ENCODE measurements at places on chromosomes 5 and 9.

- no peak for DNase-seq
Measured at GRCh38 chr5:42656651-42657015, 100.0 kb upstream of the CCDC152 start.

DNA sequence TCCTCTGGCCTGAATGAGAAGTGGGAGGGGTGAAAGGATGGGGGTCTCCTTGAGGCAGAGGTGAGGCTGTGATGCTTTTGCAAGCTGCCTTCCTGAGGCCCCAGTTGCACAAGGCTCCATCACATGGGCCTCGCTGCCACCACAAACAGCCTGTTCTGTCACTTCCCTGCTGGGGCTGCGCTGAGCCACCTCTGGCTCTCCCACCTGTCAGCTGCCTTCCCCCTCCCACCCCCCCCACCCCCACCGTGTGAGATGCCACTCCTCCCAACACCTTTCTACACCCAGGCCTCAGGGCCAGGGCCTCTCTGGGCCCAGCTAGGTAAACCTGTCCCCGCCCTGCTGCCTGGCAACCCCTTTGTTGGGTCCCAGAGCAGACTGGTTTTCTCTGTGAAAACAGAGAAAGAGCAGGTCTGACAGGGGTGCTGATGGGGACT, 4.5 kb upstream of the PDLIM4 start:
- peak; percentile 56 for DNase-seq

DNA sequence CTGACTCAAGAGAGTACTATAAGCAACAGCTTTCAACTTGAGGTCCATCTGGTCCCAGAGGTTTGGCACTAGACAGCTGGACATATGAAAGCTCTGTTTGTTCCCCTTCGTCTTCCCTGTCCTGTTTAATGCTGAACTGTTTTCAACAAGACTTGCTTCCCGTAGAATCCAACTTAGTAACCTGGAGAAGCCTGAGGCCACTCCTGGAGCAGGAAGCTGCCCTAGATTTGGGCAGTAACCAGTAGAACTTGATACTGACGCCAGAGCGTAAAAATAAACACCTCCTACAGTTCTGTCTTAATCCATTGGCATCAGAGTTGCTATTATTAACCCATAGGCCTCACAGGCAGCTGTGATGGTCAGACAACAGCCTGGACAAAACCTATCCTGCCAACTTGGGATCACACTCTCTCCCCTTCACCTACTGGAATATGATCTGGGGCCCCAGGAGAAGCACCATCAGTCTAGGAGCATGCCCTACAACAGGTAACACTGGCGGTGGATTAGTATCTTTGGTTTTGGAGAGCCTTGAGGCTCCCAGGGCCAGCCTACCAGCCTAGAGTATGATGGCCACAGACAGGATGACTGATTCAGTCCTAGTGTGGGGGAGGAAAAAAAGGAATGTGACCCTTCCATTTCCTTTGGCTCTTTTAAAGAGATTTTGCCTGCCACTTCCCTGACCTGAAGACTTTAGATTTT, 29.2 kb downstream of the RUSC2 start:
- peak; percentile 74 for DNase-seq

DNA sequence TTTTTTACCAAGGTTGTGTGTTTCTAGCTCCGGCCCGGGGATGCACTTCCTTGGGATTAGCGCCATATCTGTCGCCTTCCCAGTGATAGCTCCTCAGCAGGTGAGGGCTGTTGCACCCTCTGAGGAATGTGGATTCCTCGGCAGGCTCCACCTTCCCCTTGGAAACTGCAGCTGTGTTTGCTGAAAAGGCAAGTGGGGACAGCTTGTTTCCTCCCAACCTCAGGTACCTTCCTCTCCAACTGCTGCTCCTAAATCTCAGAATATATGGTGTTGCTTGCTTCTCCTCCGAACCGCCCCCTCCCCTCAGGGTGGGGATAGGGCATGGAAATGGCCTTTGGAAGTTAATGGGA, 1.3 kb downstream of the SLC1A1 start:
- no peak for DNase-seq

DNA sequence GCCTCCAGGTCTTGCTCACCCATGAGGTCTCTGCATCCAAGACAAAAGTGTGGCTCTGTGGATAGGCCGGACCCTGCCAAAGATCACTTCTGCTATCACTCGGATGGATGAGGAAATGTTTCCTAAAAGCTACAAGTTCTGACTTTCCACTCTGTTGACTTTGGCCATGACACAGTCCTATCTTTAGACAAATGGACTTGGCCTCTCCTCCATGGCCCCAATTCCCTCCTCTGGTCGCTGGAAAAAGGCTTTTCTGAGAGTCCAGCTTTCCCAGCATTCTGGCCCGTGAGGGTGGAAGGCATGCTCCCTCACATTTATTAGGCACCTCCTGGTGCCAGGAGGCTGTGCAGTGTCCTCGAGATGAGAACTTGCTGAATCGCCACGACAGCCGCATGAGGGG, 83.1 kb downstream of the COL27A1 start:
- DNase-seq: no peak

DNA sequence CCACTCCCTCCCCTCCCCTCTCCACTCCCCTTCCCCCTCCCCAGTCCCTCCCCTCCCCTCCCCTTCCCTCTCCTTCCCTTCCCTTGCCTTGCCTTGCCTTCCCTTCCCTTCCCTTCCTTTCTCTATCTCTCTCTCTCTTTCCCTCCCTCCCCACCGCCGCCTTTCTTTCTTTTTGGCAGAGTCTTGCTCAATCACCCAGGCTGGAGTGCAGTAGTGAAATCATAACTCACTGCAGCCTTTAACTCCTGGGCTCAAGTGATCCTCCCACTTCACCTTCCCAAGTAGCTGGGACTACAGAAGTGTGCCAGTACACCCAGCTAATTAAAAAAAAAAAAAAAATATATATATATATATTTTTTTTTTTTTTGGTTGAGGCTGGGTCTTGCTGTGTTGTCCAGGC, 45.5 kb downstream of the IL31RA start:
- no peak for DNase-seq

- no peak for DNase-seq
Measured at GRCh38 chr5:145903113-145903512, 30.3 kb upstream of the GRXCR2 start.

DNA sequence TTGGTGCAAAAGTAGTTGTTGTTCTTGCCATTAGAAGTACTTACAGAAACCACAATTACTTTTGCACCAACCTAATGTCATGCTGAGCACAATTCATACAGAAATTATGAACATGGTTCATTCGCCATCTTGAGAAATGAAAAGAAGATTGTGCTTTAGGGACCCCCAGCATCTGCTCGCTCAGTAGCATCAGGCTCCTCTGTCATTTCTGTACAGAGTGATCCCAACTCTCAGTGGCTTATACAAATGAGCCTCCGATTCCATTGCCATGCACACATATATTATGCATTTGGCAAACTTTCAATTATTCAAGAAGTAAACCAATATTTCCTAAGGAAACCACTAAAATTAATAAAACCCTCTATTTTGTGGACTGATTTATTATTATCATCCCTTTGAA, 266.2 kb downstream of the MED10 start:
- no peak for DNase-seq

DNA sequence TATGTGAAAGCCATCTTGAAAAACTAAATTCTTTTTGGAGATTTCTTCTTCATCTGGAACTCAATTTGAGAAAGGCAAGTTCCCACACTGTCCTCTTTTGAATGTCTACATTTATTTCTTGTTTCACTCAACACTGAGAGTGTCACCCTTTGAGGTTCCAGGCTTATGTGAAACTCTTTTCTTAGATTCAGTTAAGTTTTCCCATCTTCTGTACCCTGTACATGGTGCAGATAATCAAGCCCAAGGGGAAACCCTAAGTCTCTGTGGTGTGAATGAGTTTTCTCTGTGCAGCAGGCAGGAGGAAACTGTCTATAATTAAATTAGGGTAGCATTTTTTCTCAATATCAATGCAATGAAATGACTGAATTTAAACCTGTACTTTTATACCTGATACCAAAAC, 72.3 kb upstream of the PRLR start:
- no peak for DNase-seq

- DNase-seq: no peak
Measured at GRCh38 chr9:90141723-90142122, 500.9 kb downstream of the DIRAS2 start.

- no peak for DNase-seq
Measured at GRCh38 chr5:72006361-72006760, 100.9 kb upstream of the MAP1B start.

GRCh38 chr9:77210116-77210515, 32.8 kb downstream of the VPS13A start:
- DNase-seq: no peak

DNA sequence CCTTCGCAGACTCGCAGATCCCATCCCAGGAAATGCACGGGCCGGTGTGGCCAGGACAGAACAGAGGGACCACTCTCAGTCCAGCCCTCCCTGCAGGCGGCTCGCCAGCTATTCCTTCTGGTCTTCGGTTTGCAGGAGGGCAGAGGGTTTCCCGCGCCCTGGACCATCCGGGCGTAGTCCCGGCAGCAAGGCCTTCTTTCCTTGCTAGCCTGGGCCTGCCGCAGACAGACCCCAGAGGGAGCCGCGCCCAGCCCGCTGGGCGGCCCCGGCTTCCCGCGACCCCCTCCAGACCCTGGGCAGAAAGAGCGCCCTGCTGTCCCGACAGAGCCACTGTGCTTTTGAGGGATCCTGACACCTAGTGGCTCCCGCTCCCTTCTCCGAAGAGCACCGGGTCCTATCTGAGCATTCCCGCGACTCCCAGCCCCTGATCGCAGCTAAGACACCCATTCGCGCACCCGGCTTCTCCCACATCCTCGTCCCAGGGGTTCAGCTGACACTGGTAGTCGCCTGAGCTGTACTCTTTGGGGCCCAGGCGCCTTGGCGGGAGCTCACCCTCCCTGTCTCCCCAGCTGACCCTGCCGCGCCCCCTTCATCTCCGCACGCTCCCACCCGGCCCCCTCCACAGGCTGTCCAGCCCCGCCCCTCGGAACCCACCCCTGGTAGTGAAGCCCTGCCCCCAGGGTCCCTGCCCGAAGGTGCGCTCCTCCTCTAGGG, 1.1 kb downstream of the CFAP90 start:
- DNase-seq: no peak

GRCh38 chr5:73233461-73234203, 60.6 kb downstream of the TMEM174 start:
- no peak for DNase-seq

GRCh38 chr9:811106-811531, 30.4 kb upstream of the DMRT1 start:
- no peak for DNase-seq

GRCh38 chr5:78541086-78541654, 107.4 kb downstream of the LHFPL2 start:
- DNase-seq: peak; percentile 62

DNA sequence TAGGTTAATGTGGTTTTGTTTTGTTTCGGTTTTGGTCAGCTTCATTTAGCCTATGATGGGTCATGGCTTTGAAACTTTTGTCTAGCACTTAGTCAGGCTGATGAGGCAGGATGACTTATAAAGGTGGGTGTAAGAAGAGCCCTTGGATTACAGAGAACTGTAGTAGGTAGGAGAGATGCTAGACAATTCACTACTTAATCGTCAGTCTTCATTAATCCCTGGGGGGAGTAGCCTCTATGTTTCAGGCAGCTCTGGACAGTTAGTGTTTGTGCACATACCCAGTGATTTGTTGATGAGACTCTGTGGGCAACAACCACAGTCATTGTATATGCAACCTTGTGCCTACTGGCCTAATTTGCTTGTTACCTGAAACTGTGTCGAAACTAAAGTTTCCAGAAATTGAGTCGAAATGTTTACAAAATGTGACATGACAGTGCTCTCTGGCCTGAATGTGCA, 113.3 kb downstream of the MTREX start:
- DNase-seq: no peak

GRCh38 chr9:99721898-99722297, 99.8 kb upstream of the NR4A3 start:
- DNase-seq: no peak

DNA sequence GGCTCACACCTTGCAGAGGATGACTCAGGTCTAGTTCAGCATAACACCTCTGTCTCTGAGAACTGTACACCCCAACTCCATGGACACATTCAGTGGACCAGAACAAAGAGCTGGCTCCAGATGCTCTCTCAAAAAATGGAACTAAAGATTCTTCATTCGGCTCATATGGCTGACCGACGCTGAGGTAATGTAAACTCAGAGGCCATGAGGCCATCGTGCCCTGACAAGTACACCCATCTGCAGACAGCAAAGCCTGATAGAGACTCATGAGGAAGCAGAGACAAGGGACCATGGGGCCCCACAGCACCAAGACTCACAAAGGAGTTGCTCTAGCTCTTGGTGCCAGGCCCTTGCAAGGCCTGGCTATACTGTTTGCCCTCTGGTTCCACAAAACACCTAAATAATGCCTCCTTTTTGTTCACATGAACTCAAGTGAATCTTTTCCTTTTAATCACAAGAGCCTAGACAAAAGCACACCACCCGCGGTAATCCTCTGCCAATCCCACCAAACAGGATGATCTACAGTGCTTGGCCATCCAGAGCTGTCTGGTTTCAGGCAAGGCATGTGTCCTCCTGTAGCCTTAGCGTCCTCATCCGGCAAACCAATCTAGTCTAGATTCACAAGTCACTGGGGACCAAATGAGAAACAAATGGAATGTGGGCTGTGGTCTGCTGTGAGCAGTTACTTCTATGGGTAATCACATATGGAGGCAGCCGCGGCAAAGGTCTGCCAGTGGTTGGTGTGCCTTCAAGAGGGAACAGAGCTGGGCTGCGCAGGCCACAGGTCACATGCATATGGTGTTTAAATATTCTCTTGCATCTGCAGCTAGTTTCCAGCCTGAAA, 22.7 kb downstream of the MED27 start:
- no peak for DNase-seq

DNA sequence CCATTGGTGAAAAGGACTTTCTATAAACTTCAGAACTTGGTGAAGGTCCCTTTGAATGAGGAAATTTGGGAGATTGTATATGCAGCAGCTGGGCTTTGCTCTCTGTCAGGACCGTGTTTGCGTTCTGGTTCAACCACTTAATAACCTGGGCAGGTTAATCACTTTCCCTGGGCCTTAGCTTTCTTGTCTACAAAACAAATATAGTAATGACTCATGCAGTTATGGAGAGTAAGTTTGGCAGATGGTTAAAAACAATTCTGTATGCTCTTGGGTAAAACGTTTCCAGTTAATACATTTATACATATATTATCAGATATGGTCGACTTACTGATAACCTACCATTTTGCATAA, 197.0 kb downstream of the ARHGEF28 start:
- DNase-seq: no peak

DNA sequence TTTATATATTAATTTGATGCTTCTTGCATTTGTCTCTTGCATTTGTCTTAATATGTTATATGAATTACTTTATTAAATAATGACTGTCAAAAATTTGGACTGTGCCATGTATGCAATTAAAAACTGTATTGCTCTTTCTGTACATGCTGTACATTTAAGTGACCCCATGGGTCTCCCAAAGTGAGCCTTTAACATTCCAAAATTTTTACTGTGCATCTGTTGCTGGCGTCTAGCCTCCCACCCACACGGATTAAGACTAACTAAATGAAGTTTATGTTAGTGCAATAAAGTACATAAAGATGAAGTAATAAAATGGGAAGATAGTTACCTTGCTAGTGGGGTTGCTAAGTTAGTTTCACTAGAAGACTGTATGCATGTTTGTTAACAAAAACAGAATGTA, 48.5 kb downstream of the ADAMTS19 start:
- DNase-seq: no peak
